ENCODE measurements at places on chromosomes 3 and 15.

GRCh38 chr15:47750030-47750739 is 32.9 kb downstream of the SEMA6D start:
- DNase-seq = no peak

GRCh38 chr3:193803288-193803687 is 210.3 kb downstream of the OPA1 start:
- no peak for DNase-seq

- DNase-seq = no peak
Measured at GRCh38 chr3:194840661-194841514, 155.2 kb downstream of the FAM43A start.

- DNase-seq = no peak
Measured at GRCh38 chr3:33403756-33404155, 36.4 kb downstream of the UBP1 start.

- DNase-seq = no peak
Measured at GRCh38 chr3:5498981-5499380, 311.5 kb downstream of the EDEM1 start.

GRCh38 chr3:55059027-55059629 is 131.3 kb upstream of the LRTM1 start:
- no peak for DNase-seq

DNA sequence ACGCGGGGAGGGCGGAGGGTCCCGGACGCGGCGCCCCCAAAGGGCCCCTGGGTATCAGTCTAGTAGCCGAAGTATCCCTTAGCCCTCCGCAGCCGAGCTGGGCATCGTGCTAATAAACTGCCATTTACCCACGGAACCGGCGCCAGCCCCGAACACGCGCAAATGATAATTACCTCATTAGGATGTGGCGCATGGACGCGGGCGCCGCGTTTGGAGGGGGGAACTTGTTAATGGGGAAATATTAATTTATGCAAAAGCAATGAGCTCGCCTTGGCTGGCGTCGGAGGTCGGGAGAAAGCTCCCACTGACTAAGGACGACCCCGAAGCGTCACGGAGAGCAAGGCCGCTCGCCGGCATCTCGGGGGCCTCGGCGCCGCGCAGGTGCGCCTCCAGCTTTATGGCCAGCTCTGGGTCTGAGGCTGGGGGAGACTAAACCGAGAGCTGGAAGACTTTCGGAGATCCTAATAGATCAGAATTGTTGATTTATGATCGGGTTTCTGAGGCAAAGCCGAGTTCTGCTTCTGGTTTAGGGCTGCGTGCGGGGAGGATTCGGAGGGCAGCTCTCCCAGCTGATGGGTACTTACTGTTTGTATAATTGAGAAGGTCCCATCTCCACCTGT is 474 bp upstream of the FEZF2 start:
- no peak for DNase-seq
